Fibroblast of the conjunctiva (primary cell): ENCODE measurements at places on chromosomes 1 and 21.

GRCh38 chr1:18541046-18541795, 60.5 kb downstream of the KLHDC7A start:
- no peak for DNase-seq

- no peak for DNase-seq
Measured at GRCh38 chr1:21696931-21697330, 27.8 kb upstream of the RAP1GAP start.

DNA sequence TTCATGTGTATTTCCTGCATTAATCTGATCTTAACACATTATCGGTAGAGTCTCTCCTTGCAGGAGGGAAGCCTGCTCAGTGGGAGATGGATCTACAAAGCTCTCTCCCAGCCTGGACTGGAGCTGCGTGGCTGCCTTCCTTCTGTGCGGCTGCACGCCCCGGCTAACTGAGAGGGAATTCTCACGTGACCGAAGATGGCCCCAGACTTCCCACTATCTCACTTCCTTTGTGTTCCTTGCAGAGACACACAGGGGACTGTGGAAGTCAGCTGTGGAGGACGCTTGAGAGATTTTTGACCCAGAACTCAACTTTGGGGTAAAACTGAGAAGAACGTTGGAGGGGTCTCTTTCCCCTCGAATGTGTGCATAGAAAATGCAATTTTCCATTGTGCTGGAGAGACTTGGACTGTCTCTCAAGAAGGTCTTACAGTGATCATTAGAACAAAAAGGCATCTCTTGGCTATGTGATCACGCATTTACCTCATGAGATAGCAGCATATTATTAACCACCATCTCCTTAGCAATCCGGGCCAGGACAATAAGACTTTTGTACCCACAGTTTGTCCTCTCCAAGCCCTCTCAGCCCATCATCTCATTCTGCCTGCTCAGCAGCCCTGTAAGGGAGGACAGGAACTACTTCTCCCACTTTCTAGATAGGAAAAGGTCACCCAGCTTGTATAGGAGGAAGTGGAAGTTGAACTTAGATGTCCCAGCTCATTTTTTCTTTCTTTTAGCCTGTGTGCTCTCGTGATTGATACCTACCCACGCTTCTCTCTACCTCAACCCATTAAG, 49.3 kb upstream of the TARBP1 start:
- no peak for DNase-seq

DNA sequence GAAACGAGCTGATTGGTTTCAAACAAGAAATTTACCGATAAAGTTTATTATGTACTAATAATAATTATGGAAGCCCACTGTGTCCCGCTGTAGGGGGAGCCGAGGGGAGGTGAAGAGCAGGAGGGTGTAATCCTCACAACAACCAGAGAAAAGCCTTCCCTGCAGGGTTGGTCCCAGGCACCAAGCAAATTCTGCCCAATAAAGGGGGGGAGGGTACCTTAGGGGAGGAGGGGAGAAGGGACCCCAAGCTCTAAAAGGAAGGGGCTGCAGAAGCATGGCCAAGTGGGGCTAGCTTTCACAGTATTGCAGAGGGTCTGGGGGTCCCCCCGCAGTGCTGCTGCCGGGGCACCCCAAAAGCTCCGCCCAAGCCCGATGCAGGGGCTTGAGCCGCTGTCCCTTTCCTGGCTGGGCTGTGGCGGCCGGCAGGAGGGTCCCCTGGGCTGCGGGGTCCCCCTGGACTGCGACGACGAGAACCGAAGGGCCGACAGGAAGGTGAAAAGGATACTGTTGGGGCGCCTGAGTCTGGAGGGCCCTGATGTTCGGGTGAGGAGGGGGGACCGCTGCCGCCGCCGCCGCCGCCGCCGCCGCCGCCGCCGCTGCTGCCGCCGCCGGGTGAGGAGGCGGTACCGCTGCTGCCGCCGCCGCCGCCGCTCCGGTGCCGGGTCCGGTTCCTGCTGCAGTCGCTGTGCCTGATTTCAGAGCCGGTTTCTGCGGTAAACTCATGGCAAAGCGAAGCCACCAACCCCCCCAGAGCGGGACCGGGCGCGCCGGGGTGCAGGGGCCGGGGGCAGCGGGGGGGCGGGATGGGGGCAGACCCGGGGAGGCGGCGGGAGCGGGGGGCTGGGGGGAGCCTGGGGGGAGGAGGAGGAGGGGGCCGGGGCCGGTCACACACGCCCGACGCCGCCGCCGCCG, 771 bp downstream of the EIF4G3 start:
- no peak for DNase-seq

DNA sequence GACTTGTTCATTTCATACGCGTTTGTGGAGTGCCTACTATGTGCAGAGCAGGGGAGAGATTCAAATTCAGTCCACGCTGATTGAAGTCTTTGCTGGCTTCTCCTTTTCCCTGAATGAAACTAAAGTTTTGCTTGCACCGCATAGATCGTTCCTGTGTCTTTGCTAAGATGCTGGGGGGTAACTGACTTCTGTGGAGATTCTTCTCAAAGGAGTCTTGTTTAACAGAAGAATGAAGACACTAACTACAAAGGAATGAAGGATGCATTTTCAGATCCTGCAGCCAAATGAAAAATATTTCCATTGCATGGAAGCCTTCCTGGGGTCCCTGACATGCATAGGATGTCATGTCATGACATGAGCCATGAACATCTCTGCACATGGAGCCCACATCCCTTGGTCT, 26.9 kb upstream of the H6PD start:
- DNase-seq = no peak

- no peak for DNase-seq
Measured at GRCh38 chr21:35649186-35649585, 411.1 kb downstream of the SETD4 start.
